ENCODE measurements at places on chromosomes 2 and 18. TPM values are rescaled to one million over a fixed set of nuclear protein-coding genes. Genes with fewer than 3 reads are reported as not detected.

Gene CTDP1
- total RNA-seq = 21.5 TPM

Gene CCDC150
- total RNA-seq = 520 TPM

Gene HOXD4
- total RNA-seq = 6.8 TPM

Gene LIMS2
- total RNA-seq = 50.9 TPM

Gene SPATA3
- not detected for total RNA-seq

Gene RIT2
- total RNA-seq = not detected
